ENCODE measurements at places on chromosomes 1 and 21.

DNA sequence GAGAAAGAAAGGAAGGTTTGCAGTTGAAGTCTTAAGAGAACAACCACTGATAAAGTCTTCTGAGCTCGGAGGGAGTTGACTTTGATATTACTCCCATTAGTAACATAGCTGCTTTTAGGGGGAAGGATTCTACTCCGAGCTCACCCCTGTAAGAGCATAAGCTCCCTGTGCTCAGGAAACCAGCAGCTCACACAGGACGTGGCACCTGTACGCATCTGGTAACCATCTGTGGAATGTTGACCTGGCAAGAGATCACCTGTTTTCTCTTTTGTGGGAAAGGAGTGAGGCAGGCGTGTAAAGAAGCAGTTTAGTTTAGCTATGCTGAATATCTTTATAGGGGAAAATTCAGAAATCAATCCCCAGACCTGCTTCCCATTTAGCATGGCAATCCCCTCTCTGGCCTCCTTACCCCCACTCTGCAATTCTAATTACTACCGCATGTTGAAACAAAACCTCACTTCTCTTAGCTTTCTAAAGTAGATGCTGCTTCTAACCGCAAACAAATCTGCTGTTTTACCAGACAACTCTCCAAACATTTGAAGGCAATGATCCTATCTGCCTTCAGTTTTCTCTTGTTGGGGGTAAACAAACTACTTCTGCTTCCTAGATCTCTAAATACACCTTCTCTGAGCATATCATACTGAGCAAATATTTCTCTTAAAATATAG, 121.8 kb upstream of the KCNK1 start:
- no peak for DNase-seq

GRCh38 chr1:200891774-200892157, 2.9 kb upstream of the INAVA start:
- DNase-seq, result no peak

GRCh38 chr1:235635938-235636662, 13.5 kb downstream of the GNG4 start:
- DNase-seq, result no peak

DNA sequence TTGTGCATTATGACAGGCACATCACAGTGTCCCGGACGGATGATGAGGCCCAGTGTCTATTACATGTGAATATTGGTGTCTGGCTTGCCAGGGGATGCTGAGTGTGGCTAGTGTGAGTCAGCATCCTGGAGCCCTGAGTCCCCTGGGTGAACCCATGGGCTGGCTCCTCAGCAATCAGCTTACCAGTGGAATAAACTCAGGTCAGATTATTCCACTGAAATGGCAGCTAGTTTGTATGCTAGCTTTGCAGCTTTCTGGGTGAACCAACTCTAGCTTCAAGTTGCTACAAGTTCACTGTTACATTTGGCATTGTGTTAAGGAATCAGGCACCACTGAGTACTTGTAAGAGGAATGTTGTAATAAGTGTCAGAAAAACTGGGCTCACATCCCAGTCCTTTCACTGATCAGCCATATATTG, 23.9 kb upstream of the RPTN start:
- peak; percentile 20 for DNase-seq

- peak; percentile 24 for DNase-seq
Measured at GRCh38 chr1:45887156-45887842, 83.9 kb downstream of the MAST2 start.

DNA sequence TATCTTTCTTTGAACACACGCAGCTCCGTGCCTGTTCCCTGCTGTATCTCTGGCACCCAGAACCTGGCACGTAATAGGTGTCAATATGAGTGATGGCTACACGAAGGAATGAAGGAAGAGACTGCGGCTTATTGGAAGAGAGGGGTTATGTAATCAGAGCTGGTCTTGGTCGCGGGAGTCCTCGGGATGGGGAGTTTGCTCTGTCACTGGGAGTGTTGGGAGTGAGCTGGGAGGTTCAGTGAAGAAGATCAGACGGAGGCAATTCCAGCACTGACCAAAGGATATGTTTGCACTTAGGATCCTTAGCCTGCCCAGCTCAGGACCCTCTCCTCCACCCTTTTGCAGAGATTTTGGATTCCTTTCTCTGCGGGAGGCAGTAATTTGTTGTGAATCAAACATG, 709.1 kb downstream of the PTPRU start:
- no peak for DNase-seq

GRCh38 chr21:21003701-21004100, 5.5 kb downstream of the NCAM2 start:
- no peak for DNase-seq

DNA sequence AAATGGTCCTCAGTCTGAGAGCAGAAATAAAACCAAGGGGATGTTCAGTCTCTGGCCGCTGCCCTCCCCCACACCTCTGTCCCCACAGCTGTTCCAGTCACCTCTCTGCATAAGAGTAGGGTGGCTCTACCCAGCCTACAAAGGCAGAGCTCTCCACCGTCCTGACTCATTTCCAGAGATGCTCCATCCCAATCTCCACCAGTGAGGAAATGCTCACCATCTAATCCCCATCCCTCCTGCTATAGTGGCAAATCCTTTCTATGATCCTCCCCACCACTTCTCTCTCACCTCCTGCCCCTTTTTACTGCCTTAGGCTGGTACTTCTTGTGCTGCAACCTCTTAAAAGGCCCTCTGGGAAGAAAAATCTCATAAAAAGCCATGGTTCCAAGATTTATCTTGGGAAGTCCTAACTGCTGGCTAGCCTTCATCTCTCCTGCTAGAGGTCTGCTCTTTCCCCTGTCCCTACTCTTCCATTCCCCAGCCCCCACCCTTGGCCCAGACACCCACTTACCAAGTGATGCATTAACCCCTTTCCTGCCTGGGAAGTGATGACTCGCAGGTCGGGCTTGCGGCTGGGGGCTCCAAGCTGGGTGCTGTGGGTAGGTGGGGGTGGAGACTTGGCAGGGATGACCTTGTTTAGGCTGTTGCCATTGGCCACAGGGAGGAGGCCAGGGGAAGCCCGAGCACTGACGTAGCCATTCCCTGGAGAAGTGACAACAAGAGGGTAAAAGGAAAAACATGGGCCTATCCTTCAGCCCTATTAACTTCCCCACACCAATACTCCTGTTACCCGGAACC, 23.9 kb downstream of the MEF2D start:
- DNase-seq, result peak; percentile 68

DNA sequence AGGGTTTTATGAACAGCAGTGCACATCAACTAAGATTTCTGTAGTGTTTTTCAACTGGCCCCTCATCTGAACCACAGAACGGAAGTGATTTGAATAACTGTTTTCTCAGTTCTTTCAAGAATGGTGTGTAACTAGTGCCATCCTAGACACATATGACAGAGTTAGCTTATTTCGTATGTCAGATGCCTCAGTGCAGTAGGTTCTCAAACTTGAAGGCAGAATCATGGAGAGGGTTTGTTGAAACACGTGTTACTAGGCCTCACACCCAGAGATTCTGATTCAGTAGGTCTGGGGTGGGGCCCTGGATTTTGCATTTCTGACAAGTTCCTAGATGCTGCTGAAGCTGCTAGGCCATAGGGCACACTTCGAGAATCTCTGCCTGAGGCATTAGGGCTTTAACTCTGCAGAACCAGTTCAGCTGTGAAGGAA, 49.0 kb downstream of the SCCPDH start:
- DNase-seq, result no peak

- DNase-seq, result peak; percentile 79
Measured at GRCh38 chr1:226547754-226548191, 791 bp upstream of the STUM start.

GRCh38 chr1:247421074-247421473, 5.1 kb downstream of the NLRP3 start:
- DNase-seq, result peak; percentile 57

DNA sequence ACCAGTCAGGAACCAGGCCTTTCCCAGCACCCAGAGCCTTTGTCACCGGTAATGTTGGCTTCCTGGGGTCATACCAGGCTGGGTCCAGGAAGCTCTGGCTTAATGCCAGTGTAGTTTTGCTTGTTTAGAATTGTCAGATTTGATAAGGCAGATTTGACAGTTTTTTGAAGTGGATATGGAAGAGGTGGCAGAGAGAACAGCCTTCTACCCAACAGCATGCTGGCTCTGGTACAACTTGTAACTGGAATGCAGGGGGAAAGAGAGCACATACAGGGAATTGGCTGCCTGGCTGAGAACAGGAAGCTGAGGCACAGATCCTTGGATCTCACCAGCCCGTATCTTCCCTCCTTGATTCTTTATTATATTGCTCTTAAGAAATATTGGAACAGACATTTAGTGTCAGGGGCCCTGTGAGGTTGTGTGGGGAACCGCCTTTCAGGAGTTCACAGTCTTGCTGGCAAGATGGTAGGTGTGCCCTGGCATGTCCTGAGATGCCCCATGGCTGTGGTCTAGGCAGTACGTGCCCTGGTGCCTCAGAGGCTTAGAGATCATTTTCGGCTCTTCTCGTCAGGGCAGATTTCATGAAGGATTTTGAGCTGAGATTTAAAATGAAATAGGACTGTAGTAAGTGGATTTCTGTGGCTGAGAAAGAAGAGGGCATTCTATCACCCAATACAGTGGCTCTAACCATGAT, 227.0 kb downstream of the PBX1 start:
- DNase-seq, result no peak

DNA sequence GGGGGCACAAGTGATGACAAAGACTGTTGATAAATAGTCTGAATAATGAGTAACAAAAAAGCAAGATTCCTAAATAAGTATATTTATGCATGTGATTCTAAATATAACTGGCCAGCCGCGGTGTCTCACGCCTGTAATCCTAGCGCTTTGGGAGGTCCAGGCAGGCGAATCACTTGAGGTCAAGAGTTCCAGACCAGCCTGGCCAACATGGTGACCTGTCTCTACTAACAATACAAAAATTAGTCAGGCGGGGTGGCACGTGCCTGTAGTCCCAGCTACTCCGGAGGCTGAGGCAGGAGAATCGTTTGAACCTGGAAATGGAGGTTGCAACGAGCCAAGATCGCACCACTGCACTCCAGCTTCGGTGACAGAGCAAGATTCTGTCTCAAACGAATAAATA, 161.5 kb downstream of the TOMM20 start:
- no peak for DNase-seq

DNA sequence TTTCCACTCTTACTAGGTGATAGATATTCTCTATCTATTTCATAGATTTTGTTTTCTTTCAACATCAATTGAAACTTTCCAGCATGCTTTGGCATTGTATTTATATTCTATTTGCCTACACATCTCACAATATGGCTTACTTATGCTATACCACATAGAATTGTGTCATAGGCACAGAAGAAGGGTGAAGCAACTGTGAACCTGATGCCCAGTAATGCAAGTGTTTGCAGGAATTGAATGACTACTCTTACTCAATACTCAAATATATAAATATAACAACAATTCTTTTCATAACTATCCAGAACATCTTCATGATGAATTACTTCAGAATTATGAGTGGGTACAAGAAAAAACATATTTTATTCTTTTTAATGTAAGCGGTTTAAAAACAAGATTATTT, 165.9 kb downstream of the PTBP2 start:
- DNase-seq, result no peak

Data from activated CD4-positive, alpha-beta T cell treated with anti-CD3 and anti-CD28 coated beads for 48 hours (primary cell).